ENCODE measurements at places on chromosomes 11 and 22.

DNA sequence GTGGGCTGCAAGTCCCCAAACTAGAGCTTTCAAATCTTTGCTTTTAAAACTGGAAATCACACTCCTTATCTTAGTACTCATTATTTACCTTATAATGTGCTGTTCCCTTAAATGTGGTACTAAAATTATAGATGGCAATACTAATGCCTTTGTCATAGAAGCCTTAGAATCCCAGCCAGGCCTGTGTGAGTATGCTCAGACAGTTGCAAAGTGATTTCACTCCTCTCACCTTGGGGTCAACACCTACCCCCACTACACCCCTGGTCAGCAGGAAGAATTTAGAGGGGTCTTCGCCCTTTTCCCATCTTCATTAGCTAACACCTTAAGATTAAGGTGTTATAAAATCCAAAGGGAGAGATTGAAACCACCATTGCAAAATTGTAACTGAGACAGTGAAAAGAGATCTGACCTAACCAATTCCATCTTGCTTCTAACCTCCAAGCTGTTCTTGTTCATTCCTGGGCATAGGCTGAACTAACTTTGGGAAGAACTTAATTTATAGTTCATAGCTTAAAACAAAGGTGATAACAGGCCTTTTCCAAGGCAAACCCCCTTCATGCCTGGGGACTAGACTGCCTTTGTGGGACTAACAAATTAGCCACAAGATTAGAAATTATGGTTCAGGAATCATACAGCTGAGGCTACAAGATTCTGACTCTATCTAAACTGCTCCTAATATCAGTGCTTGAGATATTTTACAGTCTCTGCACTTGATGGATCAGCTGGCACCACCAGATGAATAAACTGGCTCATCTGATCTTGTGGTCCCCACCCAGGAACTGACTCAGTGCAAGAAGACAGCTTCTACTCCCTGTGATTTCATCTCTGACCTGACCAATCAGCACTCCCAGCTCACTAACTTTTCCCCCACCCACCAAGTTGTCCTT, 10.4 kb upstream of the MRPL17 start:
- no peak for DNase-seq

DNA sequence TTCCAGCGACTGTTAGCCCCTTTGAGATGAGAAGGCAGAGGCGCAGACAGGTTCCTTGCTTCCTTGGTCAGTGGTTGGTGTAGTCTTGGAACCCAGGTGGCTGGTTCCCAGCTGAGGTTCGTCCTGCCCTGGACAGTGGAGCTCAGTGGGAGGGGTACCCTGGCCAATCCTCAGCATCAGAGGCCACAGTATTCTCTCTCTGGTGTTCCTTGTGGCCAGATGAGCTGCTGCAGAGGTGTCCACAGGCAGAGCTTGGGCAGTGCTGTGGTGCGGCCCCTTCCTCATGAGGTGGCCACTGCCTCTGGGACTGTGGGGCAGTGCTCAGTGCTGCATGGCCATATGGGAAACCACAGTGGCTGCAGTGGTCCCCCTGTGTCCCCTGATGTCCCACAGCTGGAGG, 61.8 kb downstream of the CTTN start:
- DNase-seq: no peak

- DNase-seq: no peak
Observed at GRCh38 chr11:78037056-78037455, 14.0 kb upstream of the KCTD14 start.

GRCh38 chr11:96267496-96268032, 75.4 kb downstream of the MAML2 start:
- DNase-seq: no peak

- DNase-seq: peak; percentile 37
Observed at GRCh38 chr11:68471360-68472340, 11.1 kb downstream of the PPP6R3 start.

GRCh38 chr22:45483918-45484499, 18.7 kb upstream of the FBLN1 start:
- DNase-seq: no peak

GRCh38 chr11:119664063-119664572, 64.9 kb downstream of the NECTIN1 start:
- DNase-seq: no peak

- DNase-seq: no peak
Observed at GRCh38 chr11:21475276-21475675, 717.6 kb upstream of the ANO5 start.

DNA sequence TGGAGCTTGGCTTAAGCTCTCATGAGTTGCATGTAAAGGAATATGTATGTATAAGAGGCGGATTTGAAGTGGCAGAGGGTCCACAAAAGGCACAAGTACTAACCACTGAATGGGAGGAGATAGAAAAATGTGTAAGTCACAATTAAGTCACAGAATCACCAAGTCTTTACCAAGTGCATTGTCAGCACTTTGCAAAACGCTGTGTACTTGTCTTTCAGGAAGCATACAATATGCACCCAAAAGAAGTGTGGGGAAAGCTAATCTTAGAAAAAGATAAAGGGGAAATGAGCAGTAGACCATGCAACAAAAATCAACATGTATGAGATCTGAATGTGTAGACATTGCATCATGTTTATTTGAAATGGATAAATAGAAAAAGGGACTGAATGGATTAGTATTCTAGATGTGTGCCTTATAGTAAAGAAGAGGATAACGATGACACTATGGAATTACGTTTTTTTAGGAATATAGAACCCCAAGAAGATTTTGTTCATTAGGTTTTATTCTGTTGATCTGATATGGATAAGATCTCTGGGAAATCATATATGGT, 4.5 kb downstream of the CNTF start:
- no peak for DNase-seq

GRCh38 chr11:72743321-72744221, 8.6 kb downstream of the ARAP1 start:
- no peak for DNase-seq

GRCh38 chr11:130582176-130582575, 133.7 kb downstream of the ADAMTS15 start:
- DNase-seq: no peak

- no peak for DNase-seq
Observed at GRCh38 chr22:41248758-41249157, 8.0 kb upstream of the CHADL start.

GRCh38 chr22:25736378-25737011, 5.5 kb upstream of the MYO18B start:
- peak; percentile 0 for DNase-seq

- DNase-seq: no peak
Observed at GRCh38 chr11:774873-775592, 2.3 kb downstream of the GATD1 start.

DNA sequence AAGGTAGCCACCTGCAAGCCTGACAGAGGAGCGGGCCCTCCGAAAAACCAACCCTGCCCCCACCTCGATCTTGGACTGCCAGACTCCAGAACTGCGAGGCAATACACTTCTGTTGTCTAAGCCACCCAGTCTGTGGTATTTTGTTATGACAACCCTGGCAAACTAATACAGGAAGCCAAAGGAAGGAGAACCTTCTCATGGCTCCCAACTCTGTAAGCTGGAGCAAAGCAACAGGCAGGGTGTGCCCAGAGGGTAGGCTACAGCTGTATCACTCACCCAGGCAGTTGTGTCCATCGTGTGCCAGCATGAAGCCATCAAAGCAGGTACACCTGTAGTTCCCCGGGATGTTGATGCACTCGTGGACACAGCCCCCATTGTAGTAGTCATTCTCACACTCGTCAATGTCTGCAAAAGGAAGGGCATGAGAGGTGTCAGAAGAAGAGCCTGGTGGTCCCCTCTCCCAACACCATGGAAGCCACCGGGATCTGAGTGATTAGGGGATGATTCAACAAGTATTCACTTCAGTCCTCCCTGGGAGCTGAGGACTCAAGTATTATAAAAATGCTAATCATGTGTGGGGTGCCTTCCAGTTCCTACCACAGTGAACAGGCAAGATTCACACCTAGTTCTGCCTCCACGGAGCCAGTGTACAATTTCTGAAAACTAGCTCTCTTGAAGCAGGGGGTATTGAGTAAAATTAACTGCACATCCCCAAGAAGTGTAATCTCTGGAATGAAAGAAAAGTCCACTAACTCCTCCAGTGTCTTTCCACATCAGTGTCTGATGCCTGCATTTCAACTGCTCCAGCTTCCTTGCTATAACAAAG, 23.3 kb downstream of the SCUBE1 start:
- DNase-seq: no peak

DNA sequence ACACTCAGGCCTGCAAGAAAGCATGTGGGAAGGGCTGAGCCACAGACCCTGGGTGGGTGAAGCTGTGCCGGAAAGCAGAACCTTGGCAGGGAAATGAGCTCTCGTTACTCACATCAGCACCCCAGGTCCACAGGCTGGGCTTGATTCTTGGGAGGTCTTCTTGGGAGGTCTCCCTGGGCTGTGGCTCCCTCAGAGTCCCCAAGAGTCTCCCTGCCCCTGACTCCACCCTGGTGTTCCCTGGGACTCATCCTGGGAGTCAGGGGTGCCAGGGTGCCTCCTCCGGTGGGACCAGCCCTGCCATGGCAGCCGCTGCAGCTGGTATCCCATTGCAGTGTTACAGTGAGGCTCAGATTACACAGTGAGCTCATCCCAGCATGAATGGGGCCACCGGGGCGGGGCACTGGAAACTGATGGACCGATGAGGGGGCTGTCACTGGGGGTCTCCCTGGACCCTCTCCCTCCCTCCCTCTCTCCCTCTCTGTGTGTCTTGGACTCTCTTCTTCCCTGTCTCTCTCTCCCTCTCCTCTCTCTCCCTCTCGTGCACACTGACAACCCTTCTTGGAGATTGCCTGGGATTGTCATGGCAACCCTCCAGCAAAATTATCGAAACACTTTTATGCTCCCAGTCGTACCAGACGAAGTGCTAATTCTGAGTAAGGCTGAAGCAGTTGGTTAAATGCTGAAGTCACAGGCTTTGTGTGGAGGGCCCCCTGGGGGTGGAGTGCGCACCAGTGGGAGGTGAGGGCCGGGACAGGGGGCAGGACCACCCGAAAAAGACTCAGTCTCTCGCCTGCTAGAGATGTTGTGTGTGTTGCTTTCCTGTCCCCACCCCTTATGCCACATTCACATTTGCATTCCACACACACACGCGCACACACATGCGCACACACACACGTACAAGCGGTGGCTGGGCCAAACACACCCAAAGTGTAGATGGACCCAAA, 8.6 kb upstream of the C11orf96 start:
- no peak for DNase-seq

- no peak for DNase-seq
Observed at GRCh38 chr11:111633248-111633647, 31.0 kb downstream of the SIK2 start.

DNA sequence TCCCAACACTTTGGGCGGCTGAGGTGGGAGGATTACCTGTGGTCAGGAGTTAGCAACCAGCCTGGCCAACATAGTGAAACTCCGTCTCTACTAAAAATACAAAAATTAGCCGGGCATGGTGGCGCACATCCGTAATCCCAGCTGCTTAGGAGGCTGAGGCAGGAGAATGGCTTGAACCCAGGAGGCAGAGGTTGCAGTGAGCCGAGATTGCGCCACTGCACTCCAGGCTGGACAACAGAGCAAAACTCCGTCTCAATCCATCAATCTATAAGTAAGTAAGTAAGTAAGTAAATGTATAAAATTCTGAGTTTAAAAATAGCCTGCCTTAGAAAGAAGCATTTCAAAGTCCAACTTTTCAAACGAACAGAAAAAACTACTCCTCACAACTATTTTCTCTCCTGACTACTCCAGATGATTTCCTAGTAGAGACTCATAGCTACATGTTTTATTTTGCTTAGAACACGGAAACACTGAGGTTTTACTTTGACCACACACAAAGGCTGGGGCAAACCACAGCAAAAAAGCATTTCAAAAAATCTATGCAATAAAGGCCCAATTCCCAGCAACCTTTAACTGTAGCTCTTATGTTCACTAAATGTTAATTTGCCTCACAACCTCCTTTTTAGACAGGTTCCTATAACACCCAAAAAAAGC, 16.3 kb downstream of the SPTY2D1 start:
- DNase-seq: peak; percentile 28

- no peak for DNase-seq
Observed at GRCh38 chr22:23533771-23534191, 46.3 kb downstream of the IGLL1 start.

GRCh38 chr11:120129570-120129969, 8.3 kb downstream of the TRIM29 start:
- no peak for DNase-seq

GRCh38 chr22:30444632-30445437, 19.3 kb downstream of the MTFP1 start:
- DNase-seq: peak; percentile 39

- DNase-seq: no peak
Observed at GRCh38 chr22:44074337-44074984, 50.4 kb downstream of the PARVB start.

- no peak for DNase-seq
Observed at GRCh38 chr11:30153008-30153407, 77.8 kb upstream of the FSHB start.

DNA sequence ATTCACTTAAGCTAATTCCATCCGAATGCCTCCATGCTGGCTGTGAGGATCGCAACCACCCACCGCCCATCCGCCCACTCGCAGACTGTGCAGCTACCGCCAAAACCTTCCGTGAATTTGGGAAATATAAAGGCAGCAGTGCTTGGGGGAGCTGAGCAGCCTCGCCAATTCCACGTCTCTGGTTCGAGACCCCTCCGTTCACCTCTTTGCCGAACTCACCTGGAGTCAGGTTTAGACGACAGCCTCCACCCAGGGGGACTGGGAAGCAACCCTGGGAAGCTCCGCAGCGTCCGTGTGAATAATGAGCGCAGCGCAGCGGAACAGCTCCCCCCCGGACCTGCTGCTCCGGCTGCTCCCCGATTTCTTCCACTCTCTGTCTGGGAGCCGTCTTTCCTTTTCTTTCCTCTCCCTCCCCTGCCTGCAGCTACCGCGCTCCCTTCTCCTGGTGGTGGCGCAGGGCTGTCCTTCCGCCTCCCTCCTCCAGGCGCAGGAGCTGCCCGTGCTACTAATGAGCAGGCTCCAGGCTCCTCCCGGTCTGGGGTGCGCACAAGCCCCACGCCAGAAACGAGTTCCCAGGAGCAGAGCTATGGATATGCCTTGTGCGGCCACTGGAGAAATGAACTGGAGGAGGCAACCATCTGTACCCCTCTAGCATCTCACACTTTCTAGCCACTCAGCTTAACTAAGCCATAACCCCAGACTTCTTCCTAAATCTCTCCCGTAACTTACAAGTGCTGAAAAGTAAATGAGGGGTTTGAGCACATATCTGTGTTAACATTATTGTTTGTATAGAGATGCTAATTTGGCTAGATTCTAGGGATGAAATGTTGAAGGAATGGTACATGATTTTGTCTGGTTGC, 107.3 kb downstream of the XKR3 start:
- no peak for DNase-seq

All from T-cell (primary cell).